ENCODE measurements at places on chromosomes 1 and 21. TPM values are rescaled to one million over a fixed set of nuclear protein-coding genes. Genes with fewer than 3 reads are reported as not detected.

The FCGR3B gene
- not detected for total RNA-seq

The WNT4 gene
- 0.72 TPM for total RNA-seq

The UTP11 gene
- 63.1 TPM for total RNA-seq

The RGS5 gene
- 30.1 TPM for total RNA-seq

The ADCY10 gene
- total RNA-seq, result not detected

The ICOSLG gene
- total RNA-seq, result 6.6 TPM

The GBP6 gene
- total RNA-seq, result not detected

The S100A2 gene
- total RNA-seq, result 0.92 TPM

The REG4 gene
- not detected for total RNA-seq

The CD1D gene
- 1.3 TPM for total RNA-seq

The AQP10 gene
- total RNA-seq, result not detected

The EGLN1 gene
- total RNA-seq, result 8.4 TPM

The PRDM16 gene
- total RNA-seq, result 0.70 TPM

The SPRR1A gene
- total RNA-seq, result not detected

The NPHS2 gene
- total RNA-seq, result not detected

The ANGPTL7 gene
- not detected for total RNA-seq

The TRIM67 gene
- not detected for total RNA-seq
